ENCODE measurements at places on chromosomes 13 and 19.

GRCh38 chr19:33950091-33950750 is 153.6 kb downstream of the KCTD15 start:
- DNase-seq = no peak

- no peak for DNase-seq
Observed at GRCh38 chr19:29881386-29881785, 60.7 kb upstream of the URI1 start.

GRCh38 chr19:4897146-4897545 is 5.5 kb downstream of the ARRDC5 start:
- DNase-seq = no peak

DNA sequence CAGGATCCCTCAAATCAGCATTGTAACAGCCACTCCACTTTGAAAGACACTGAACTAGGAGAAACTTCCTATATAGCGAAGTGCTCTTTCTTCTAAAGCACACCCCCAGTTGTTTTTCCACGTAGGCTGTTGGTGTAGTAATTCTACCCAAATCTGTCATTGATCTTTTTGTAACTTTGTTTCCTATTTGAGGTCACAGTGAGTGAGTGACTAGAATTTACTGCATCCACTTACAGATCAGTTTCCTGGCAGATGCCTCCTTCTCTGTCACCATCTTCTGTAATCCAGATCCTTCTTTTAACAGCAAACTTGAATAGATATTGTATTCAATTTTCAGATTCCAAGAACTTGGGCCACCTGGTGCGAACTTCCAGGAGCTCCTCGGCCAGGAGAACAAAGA is 15.3 kb downstream of the ZAR1L start:
- no peak for DNase-seq

DNA sequence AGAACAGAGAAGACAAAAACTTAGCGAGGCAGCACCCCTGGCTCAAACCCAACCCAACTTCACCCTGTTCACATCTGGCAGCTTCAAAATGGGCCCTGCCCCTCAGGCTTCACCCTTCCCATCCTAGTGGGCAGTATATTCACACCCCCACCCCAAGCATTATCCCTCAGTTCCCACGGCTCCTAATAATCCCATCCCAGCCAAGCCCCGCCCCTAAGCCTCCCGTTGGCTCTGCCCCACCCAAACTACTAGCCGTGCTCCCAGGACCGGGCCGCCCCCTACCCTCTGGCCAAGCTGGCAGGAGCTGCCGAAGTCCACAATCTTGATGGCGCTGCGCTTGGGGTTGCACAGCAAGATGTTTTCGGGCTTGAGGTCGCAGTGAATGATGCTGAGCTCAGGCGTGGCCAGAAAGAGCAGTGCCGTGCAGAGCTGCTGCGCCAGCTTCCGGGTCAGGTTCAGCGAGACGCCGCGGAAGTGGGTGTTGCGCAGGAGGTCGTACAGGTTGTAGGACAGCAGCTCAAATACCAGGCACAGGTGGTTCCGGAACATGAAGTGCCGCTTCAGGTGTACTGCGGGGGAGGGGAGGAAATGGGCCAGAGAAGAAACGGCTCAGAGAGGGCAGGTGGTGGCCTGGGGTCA is 5.8 kb downstream of the DYRK1B start:
- DNase-seq = no peak

- DNase-seq = no peak
Observed at GRCh38 chr19:48735031-48735615, 5.3 kb downstream of the RASIP1 start.

DNA sequence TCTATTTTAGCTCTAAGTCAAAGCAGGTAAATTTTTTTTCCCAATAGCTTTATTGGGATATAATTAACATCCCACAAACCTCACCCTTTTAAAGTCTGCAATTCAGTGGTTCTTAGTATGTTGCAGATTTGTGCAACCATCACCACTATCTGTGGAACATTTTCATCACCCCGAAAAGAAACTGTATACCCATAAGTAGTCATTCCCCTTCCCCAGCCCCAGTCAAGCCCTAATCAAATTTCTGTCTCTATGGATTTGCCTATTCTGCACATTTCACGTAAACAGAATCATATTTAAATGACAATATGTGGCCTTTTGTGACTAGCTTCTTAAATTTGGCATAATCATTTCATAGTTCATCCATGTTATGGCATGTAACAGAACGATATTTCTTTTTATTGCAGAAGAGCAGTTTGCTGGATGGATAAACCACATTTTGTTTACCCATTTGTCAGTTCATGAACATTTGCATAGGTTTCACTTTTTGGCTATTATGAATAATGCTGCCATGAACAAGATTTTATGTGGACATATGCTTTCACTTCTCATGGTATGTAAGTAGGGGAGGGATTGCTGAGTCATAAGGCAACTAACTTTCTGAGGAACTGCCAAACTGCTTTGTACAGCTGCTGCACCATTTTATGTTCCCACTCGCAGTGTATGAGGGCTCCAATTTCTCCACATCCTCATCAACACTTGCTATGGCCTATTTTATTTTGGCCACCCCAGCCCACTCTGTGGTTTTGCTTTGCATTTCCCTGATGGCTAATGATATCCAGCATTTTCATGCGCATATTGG is 10.9 kb downstream of the SLC46A3 start:
- DNase-seq = no peak

GRCh38 chr19:11339254-11340098 is at the start of gene RAB3D:
Gene RAB3D (minus strand): TSS chr19:11339657. CDS start chr19:11337399, 2,258 bp downstream.
- peak; percentile 92 for DNase-seq

DNA sequence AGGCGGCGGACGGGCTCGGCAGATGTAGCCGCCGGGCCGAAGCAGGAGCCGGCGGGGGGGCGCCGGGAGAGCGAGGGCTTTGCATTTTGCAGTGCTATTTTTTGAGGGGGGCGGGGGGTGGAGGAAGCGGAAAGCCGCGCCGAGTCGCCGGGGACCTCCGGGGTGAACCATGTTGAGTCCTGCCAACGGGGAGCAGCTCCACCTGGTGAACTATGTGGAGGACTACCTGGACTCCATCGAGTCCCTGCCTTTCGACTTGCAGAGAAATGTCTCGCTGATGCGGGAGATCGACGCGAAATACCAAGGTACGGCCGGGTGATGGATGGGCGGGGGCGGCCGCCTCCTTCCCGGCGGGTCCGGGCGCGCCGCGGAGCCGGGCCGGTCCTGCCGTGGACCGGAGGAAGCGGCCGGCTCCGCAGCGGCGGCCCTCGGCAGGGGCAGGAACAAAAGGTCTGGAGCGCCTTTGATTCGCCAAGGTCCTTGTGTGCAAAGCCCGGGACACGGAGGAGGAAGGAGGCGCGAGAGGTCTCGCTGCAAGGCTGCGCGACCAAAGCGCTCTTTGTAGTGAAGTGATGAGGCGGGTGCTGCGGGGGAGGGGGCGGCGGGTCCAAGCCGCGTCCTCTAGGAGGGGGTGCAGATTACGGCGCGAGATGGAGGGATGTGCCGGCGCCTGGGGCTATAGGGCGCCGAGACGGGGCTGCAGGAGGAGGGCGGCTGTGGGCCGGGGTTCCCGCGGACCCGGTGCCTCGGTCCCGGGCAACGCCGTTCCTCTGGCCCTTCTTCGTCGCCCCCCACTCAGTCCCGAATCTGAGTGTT is 689 bp downstream of the ING1 start:
- peak; percentile 73 for DNase-seq

DNA sequence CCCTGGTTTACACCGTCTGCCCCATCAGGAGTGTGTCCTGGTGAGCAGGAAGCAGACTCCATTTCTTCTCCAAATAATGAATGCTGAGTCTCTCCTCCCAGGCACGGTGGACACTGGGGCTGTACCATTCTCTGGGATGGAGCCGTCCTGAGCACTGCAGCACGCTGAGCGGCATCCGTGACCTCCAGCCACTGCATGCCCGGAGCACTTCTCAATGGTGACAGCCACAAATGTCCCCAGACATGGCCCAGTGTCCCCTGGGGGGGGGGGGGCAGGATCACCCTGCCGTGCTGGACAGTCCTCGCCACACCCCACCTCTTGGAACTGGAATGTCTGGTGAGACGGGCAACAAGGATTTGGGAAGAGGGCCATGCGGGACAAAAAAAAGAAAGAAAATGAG is 37.4 kb downstream of the GNG7 start:
- no peak for DNase-seq

DNA sequence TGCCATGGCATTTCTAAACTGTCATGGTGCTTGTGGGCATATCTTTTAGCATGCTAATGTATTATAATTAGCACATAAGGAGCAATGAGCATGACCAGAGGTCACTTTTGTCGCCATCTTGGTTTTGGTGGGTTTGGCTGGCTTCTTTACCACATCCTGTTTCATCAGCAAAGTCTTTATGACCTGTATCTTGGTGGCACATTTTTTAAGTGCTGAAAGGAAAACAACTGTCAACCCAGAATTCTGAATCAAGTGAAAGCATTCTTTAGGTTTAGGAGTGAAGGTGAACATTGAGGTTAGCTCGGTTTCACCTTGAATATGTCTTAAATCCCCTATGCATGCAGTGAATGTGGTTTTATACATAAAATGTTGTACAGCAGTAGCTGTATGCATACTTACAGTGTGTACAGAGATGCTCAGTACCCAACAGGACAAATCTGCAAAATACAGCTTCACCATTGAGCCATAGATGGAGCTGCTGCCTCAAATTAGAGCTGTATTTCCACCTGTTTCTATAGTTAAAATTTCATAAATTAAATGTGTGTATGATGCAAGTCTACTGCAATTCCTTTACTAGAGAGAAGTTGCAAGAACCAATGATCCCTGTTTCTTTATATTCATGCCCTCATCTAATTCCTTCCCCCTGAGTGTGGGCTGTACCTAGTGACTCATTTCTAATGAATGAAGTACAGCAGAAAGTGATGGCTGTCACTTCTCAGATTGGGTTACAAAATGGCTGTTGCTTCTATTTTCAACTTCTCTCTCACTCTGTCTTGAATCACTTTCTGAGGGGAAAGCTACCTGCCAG is 25.2 kb upstream of the IGSF23 start:
- DNase-seq = peak; percentile 59

DNA sequence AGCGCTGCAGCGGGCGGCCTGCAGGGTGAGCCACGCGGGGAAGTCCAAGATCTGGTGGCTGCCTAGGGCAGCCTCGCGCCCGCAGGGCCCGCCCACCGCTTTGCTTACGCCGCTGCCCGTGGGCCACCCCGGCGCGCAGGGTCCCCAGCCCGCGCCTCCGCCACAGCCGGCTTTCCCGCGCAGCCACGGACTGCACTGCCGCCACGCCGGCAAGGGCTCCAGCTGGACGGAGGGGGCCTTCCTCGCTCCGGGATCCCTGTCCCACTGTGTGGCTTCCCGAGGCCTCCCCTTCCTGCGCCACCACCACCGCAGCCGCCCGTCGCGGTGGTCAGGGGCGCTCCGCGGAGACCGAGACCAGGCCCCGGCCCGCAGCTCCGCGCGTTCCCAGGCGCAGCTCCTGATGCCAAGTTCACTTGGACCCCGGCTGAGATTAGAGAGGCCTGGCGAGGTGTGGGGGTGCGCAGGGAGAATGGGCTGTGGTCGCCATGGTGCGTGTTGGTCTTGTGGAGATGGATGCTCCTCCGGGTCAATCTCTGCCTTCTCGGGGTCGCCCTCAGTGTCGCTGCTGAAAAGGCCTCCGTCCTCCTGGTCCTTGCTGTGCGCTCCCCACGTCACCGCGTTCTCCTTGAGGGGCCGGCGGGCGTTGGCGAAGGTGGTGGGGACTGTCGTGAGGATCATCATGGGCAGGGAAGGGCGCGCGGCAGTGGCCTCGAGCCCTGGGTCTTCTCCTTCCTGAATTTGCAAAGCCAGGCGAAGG is 17.9 kb upstream of the RNF17 start:
- no peak for DNase-seq
